Activated CD8-positive, alpha-beta memory T cell treated with anti-CD3 and anti-CD28 coated beads for 48 hours (primary cell): ENCODE measurements at places on chromosomes 4 and X.

DNA sequence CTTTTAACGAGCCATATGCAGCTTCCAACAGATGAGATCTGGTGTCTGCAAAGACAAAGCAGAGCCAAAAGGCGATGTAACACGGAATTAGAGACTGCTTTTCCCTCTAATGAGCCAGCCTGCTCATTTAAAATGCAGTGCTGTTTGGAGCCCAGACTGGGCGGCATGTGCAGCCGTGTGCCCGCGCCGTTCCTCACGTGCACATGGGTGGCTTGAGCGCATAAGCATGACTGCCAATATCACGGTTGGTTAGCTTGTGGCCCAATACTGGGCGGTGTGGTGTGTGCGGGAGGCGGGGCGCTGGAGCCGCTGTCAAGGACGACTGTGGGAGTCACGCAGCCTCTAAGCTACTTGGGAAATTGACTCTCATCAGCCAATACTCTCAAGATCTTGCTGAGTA, 87.0 kb upstream of the SCOC start:
- DNase-seq = no peak

GRCh38 chr4:26457412-26457811, 32.9 kb downstream of the CCKAR start:
- DNase-seq = no peak

GRCh38 chrX:150651906-150652305, 41.3 kb upstream of the MTMR1 start:
- DNase-seq = no peak

- no peak for DNase-seq
Observed at GRCh38 chr4:73021634-73022033, 47.9 kb downstream of the COX18 start.

GRCh38 chrX:15343075-15343476, 7.8 kb upstream of the PIGA start:
- DNase-seq = no peak

- DNase-seq = no peak
Observed at GRCh38 chr4:5787311-5787710, 76.3 kb downstream of the EVC start.

DNA sequence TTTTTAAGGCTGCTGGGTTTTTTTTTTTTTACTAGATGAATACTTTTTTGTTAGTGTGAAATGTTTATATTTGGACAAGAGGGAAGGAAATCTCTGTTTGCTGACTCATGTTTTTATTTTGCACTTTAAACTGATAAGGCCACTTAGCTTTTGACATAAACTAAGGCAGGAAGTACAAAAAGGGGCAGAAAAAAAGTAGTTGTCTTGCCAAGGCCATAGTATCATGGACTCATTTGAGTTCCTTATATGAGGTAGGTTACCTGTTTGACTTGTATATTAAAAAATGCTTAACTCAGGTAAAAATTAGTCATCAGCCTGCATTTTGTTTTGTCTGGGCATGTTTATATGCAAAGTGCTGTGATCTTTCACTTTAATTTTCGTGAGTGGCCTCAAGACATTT, 26.0 kb downstream of the SMAD1 start:
- no peak for DNase-seq

DNA sequence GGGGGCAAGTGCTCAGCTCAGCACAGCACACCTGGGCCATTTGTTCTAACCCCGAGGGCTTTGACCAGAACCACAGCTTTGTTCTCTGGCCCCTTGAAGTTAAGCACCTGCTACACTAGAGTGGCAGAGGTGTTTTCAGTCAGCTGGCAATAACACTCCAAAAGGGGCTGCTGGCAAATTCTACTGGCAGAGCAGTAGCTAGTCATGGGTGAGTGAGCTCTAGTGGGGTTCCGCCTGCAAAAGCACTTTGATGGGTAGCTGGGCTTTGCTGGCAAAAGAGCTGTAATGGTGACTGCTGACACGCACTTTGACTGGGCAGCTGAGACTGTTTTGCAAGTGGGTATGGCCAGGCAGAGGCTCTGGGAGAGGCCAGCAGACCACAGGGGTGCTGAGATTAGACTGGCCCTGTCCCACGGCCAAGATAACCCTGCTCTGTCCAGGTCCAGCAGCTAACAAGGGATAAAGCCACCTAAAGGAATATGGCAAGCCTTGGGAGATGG, 65.2 kb upstream of the TENT5D start:
- DNase-seq = no peak

DNA sequence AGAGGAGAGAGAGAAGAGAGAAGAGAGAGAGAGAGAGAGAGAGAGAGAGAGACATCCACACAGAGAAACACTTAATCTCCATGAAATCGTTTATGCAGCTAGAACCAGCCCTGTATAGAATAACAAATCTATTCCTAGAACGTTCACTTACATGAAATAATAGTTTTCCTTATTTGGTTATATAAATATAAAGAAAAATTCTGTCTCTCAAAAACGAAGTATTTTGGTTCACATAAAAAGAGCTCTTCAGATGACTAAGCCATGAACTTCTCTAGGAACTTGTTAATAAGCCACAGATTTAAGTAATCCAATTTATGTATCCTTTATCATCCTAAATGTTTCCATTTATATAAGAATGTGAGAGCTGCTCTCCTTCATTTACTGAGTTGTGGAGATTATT, 1315.1 kb upstream of the PCDH7 start:
- DNase-seq = no peak

GRCh38 chr4:92270908-92271307, 32.9 kb upstream of the GRID2 start:
- DNase-seq = no peak

- no peak for DNase-seq
Observed at GRCh38 chrX:8782595-8782994, 18.6 kb downstream of the FAM9A start.

DNA sequence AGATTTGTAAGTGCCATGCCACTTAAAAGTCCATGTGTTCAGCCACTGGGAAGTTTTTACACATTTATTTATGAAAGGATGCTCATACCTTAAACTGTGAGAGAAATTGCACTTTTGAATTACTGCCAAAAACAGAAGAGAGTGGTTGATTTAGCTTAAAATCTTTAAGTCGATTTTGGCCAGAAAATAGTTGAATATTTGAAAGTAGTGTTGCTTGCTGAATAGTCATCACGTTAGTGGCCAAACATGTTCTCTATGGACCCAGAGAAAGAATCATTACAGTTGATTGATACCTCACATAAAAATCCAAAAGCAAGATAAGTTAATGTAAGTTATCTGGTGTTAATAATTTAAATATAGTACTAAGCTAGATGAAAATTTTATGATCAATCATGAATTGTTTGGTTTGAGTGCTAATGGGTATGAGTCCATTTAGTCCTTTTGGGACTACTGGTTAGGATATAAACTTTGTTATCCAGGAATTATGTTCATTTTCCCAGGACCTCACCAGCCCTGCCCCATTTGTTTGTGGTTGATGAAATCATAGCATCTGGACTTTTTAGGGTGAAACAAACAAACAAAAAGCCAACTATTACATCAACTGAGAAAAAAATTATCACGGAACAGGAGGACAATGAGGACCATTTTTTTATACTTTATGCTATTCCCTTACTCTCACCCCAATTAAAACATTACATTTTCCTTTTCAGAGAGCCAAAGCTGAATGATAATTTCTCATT, 6.3 kb downstream of the GIMD1 start:
- DNase-seq = no peak

- no peak for DNase-seq
Observed at GRCh38 chr4:100895556-100896197, 377.9 kb upstream of the EMCN start.

DNA sequence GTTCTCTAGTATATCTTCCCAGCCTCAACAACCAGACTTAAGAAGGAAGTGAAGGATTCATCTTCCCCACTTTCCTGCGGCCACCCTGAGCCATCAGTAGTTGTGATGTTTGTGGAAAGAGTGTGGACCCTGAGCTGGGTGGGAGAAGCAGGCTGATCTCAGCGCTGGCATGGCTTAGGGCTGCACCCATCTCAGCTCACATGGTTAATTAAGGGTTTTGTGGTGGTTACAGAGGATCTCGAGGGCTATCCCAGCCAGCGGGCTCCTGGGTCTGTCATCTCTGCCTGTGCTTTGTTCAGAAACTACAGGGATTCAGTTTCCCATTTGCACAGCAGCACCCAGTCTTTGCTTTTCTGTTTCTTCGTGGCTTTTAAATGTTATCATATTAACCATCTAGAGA, 163.4 kb downstream of the PTTG2 start:
- no peak for DNase-seq

- no peak for DNase-seq
Observed at GRCh38 chr4:187021436-187022205, 298.0 kb upstream of the FAT1 start.

DNA sequence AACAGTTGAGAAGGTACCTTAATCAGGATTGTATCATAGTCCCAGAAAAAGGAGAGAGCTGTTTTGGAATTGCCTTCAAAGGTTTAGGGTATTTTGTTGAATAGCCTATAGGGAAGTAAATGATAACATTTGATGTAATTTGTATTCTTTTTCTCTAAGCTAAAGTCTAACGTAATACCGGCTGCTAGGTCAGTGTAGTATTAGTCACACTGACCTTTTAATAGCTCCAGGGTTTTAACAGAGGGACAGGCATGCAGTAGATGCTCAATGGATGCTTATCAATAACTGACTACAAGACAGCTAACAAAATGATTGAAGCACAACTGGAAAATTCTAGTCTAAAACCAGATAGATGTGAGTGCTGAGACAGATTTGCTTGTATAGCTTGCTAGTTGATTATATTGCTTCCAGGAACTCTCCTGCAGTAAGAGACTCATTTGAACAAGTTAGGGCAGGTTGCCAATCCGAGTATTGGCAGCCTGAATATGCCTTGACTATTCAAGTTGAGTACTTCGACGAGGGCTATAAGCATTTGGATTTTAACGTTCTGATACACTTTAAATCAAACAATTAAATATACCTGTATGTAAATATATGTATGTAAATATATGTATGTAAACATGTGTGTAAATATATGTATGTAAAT, 16.5 kb upstream of the PNPLA4 start:
- no peak for DNase-seq

DNA sequence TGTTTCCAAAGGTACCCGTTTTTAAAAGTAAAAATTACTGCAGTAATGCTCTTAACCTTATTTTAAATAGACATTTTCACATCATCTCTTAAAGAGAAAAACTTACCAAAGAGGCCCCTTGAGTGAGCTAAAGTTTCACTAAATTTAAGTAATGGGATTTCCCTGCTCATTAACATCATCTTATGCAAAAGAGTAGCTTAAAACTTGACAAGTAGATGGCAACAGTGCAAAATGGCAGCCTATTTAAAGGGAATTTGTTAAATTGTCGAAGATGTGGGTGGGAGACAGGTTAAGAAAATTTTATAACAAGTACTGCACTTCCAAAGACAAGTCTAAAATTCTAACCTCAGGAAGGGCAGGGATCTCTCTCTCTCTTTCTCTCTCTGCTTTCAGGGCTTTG, 271.7 kb upstream of the LDB2 start:
- DNase-seq = no peak

- DNase-seq = no peak
Observed at GRCh38 chrX:26613956-26614355, 398.0 kb downstream of the MAGEB5 start.

DNA sequence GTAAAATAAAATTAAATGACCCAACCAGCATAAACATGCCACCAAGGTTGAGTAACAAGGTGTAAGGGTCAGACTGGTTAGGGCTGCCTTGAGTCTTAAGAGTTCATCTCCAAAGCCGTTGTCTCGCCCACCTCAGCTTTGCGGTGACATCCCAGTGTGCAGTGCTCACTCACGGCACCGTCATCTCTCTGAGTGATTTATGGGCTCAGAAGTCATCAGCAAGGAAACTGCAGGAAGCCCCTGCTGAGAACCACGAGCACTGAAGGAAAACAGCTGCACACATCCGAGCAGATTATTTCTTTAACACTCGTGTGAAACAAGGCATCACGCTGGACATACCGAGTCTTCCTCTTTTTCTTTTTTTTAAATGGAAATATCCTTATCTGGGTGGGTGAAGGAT, 411.1 kb downstream of the TRIML1 start:
- DNase-seq = no peak

GRCh38 chrX:41412261-41413081, 34.7 kb upstream of the NYX start:
- no peak for DNase-seq

DNA sequence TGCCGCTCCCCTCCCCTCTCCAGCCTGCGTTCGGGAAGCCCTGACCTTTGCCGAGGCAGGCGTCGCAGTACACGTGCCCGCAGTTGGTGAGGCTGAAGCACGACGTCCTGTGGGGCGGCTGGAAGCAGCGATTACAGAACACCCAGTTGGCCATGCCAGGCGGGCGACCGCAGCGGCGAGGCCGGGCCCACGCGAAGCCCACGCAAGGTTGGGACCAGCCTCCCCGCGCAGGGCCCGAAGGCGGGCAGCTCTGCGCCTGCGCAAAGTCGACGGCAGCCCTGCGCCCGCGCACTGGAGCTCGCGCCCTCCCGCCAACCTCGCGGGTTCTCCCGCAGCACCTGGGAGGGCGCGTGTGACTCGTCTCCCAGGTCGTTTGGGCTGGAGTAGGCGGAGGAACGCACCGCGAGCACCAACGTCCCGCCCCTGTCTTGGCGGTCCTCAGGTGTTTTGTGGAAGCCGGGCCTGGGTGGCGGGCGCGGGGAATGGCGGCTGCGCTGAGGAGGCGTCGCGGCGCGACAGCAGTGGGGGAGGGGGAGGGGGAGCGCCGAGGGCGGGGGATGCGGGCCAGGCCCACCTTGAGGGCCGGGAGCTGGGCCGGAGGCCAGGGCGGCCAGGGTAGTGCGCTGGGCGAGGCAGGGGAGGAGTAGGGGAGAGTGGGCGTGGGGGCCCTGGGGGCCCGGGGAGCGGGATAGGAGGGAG, at the start of gene RNF212:
RNF212 (minus strand) TSS at position 254 of the 699 bp plus-strand sequence; CDS start at position 154, 100 bp downstream.
- peak; percentile 10 for DNase-seq

GRCh38 chrX:70359458-70359857, 63.7 kb upstream of the GDPD2 start:
- DNase-seq = no peak

DNA sequence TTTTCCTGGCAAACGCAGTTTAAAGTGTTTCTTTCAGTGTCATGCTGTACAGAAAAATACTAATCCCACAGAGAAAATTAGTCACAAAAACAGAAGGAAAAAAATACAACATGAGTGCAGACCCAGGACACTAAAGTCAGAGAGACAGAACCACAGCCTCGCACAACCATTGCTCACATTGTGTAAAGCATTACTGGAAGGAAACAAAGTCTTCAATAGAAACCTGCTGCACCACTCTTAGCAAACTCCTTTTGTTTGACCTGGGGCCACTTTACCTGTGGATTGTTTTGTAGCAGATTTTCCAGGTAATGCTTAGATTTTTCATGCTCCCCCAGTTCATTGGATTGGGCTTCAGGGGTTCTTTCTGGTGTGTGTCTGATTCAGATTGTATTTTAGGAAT, 131.8 kb upstream of the TMLHE start:
- no peak for DNase-seq

- DNase-seq = no peak
Observed at GRCh38 chr4:110480031-110480549, 4.1 kb downstream of the ENPEP start.

GRCh38 chr4:4456816-4457578, 70.1 kb downstream of the NSG1 start:
- no peak for DNase-seq

GRCh38 chr4:1572964-1573720, 111.0 kb downstream of the FAM53A start:
- DNase-seq = no peak

GRCh38 chr4:38154252-38154651, 194.1 kb downstream of the PTTG2 start:
- DNase-seq = no peak
